ENCODE measurements at places on chromosomes 13 and 19.

- DNase-seq, result no peak
Observed at GRCh38 chr19:10724573-10725071, 6.7 kb downstream of the DNM2 start.

DNA sequence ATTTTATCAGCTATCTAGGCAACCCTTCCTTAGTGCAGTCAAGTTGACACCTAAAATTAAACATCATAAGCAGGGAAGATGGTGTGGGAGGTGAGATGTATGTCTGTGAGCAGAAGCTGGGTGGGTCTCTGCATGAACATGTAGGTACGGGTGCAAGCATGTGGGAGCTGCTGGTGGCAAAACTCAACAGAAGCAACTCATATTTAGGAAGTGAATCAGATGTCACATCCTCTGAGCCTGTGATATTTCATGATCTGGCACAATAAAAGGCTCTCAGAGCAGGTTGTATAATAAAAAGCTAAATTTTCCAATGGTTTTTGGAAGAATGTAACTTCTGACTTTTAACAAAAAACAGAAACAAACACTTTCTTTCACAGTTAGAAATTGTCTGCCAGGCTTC, 44.4 kb downstream of the C1QTNF9 start:
- DNase-seq, result no peak

DNA sequence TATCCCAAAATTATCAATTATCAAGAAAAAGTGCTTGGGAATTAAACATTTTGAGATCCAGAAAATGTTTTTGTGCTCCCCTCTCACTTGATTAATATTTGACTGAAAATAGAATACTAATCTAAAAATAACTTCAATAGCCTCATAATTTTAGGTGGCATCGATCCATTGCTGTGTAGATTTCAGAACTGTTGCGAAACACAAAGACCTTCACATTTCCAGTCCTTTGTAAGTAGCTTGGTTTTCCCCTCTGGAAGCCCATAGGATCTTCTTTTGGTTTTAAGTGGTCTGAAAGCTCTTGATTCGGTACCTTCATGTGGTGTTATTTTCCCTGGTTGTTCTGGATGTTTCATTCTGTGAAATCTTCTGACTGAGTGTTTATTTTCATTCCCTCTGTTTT, 176.5 kb downstream of the NUFIP1 start:
- no peak for DNase-seq

- DNase-seq, result no peak
Observed at GRCh38 chr19:45258862-45259261, 7.8 kb downstream of the MARK4 start.

DNA sequence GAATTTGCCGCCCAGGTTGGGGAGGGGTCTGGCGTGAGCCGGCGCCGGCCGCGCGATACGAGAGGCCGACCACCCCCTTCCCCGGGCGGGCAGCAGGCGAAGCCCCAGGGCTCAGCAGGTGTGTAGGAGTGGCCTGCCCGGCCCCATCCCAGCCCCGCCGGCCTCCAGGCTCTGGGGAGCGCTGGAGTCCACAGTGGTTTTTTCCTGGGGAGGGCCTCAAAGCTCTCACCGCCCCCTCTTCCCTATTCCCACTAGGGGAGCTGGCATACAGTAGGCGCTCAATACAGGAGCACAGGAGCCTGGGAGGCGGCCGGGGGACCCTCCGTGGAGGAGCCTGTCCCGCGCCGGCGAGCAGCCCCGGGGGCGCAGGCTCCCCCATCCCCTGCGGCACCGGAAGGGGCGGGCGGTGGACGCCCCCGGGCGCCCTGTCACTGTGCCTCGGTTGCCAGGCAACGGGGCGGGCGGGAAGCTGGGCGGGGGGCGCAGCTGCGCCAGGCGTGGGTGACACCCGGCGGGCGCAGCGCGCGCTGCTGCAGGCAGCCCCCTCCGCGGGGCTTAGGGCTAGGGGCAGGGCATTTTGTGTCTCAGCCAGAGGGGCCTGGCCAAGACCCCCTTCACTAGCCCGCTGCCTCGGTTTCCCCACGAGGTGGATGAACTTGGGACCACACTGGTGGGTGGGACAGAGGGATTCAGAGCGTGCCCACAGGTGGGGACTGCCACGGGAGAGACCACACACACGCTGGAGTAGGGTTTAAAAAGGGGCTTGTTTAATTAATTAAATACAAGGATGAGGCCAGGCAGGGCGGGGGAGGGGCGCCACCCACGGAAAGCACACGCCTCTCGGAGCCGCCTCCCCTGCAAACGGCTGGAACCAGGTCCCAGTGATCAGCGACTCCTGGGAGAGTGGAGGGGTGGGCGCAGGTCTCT, 3.6 kb upstream of the REXO1 start:
- DNase-seq, result no peak

DNA sequence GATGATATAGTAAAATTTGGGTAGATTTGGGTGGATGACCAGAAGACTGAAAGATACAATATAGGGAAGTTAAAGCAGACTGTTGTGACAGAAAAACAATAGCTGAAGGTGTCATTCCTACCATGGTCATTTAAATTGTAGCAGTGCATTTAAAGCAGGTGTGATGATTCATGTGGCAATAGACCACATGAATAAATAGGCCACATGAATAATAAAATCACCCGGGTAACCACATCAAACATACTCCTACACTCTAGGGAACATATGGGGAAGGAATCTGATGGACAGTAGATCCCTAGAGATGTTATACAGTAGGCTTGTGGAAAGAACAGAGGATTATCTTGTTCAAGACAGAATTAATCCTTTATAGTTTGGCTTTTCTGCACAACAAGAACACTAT, 392.6 kb downstream of the SLITRK5 start:
- no peak for DNase-seq

GRCh38 chr19:31716826-31717225, 367.6 kb upstream of the TSHZ3 start:
- no peak for DNase-seq

- no peak for DNase-seq
Observed at GRCh38 chr19:45826934-45827333, 11.8 kb upstream of the RSPH6A start.

GRCh38 chr19:11375143-11375948, 880 bp downstream of the SWSAP1 start:
- DNase-seq, result no peak

GRCh38 chr13:60303166-60303565, 93.9 kb upstream of the TDRD3 start:
- no peak for DNase-seq

DNA sequence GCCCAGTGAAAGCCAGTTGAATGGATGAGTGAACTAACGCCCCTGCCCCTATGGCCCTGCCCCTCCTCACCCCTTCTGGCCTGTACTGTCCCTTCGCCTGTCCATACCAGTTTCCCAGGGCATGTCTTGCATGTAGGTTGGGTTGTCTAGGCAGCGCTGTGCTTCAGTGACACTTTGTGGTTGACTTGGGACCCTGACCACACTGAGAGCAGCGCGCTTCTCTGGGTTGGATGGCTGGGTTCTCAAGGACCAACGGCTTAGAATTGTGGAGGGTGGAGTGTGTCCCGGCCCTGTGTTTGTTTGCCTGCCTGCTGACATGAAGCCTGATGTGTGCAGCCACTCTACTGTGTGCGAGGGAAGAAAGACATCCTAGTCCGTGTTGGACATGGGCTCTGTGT, 15.8 kb downstream of the GATAD2A start:
- DNase-seq, result no peak

DNA sequence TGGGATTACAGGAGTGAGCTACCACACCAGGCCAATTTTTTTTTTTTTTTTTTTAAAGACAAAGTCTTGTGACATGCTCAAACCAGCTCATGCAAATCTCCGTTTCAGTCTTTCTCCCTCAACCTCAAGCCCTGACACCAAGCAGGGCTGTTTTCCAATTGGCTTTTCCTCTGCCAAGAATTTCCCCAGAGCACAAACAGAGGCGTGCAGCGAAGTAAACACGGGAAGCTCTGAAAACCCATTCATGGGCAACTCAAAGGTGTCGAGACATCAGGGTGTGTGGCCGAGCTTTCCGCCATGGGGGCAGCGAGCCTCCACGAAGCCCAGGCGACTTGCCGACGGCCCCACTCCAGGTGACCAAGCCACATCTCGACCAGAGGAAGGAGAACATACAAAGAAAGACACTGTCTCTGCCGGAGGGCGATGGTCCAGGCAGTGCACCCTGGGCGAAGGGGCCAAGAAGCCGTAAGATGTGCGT, 70.0 kb downstream of the INSR start:
- DNase-seq, result peak; percentile 34

DNA sequence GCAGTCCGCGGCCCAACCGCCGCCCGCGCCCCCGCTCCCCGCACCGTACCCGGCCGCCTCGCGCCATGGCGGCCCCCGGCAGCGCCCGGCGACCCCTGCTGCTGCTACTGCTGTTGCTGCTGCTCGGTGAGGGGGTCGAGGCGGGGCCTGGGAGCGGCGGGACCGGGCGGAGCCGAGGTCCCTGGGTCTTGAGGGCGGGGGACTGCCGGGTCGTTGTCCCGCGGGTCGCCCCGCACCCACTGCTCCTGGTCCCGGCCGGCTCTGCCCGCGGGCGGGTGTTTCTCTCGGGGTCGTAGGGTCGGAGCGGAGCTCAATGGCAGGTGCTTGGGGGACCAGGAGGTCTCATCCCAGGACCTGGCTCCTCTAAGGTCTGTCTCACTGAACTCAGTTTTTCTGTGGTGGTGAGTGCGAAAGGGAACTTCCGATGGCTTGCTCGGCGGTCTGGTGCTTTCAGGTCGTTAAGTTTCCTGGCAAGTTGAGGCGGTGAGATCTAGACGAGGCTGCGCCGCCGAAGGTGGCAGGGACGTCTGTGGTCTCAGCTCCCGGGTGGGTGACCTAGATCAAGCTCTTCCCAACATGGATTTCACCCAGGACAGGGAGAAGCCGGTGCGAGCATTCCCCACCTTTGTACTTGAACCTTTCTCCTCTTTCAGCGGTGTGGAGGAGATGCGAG, 467 bp downstream of the LAMP1 start:
- no peak for DNase-seq

DNA sequence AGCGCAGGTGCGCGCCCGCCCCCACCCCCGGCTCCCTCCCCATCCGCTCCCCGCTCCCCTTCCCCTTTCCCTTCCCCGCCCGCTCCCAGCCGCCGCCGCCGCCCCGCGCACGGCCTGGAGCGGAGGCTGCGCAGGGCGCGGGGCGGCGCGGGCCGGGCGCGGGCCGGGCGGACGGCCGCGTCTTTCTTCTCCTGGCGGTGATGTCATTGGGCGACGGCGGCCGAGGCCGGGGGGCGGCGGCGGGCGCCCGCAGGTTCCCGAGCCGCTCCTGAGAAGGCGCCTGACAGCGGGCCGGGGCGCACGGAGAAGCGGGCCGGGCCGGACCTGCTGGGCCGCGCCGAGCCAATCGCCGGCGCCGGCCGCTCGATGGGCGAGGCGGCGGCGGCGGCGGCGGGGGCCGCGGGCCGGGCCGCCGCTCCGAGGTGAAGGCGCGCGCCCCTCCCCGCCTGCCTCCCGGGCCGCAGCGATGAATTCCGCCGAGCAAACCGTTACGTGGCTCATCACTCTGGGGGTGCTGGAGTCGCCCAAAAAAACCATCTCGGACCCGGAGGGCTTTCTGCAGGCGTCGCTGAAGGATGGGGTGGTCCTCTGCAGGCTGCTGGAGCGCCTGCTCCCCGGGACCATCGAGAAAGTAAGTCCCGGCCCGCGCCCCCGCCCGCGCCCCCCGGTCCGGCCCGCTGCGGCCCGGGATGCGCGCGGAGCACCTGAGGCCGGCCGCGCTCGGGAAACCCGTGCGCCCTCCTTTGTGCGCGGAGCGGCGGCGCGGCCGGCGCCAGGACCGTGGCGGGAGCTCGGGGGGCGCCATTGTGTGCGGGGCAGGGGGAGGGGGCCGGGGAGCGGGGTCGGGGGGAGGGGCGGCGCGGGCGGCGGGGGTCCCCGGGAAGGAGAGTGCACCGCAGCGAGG, at the start of gene ARHGEF7:
Gene ARHGEF7, plus strand, starts transcription at position 250 of the 904 bp plus-strand sequence. Its CDS starts 217 bp downstream, at position 467.
- DNase-seq, result peak; percentile 66

DNA sequence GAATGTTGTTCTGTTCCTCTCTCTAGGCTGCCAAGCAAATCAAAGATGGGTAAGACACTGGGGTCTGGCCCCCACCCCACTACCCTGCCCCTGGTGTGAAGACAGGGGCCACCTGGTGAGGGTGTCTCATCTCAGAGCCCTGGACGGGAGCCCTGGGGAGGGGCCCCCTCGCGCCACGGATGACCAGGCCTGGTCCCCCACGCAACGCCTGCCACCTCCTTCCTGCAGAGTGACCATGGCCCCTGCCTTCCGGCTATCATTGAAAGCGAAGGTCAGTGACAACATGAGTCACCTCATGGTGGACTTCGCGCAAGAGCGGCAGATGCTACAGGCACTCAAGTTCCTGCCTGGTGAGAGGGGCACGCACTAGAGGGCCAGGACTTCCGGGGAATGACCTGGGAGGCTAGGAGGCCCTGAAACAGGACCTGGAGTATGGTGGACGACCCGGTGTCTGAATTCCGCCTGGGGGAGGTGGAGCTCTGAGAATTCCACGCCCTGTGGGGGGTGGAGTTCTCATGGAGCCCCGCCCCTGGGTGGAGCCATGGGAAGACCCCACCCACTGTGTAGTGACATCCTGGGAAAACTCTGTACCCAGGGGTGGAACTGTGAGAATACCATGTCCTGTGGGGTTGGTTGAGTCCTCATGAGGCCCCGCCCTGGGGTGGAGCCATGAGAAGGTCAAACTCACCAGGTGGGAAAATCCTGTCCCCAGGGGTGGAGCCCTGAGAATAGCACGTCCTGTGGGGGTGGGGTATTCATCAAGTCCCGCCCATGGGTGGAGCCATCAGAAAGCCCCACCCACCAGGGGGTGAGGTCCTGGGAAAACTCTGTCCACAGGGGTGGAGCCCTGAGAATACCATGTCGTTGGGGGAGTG, 6.1 kb downstream of the FSD1 start:
- no peak for DNase-seq

- DNase-seq, result no peak
Observed at GRCh38 chr13:72384879-72385278, 342.6 kb downstream of the MZT1 start.

DNA sequence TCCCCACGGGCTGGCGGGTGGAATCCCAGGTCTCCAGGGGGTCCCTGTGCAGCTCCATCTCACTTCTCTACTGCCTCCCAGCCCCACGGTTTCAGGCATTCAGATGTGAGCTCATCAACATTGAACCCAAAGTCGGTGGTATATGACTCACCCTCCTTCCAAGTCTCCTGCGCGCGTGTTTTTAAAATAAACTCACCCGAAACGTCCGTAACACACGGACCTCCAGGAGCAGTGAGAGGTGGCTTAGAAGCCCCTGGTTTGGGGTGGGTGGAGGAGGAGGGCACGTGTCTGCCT, 14.0 kb upstream of the CRTC1 start:
- DNase-seq, result no peak

DNA sequence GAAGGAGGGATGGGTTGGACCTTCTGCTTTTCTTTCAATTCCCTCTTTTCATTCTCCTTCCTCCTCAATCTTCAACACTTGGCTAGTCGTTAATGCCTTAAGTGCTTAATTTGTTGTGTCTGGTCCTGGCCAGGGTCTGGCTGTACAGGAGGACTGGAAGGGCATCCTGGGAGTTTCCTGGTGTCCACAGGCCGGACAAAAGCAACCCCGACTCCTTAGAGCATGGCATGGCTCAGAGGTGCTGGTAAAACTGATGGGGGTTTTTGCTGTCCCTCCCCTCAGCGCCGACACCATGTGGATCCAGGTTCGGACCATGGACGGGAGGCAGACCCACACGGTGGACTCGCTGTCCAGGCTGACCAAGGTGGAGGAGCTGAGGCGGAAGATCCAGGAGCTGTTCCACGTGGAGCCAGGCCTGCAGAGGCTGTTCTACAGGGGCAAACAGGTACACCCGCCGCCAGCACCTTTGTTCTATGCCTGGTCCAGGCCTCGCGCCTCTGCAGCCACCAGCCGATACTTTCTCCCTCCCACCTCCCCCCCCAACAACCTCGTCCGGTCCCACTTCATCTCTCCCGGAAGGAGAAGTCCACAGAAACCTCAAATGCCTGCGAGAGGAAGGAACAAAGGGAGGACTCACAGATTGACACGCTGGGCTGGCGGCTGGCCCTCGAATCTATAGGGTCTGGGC, 1.4 kb downstream of the UHRF1 start:
- DNase-seq, result no peak

All from cerebellum (tissue), 4 donors.